C1 segment of cervical spinal cord (tissue), 14 donors: ENCODE measurements at places on chromosomes 1 and 21.

- DNase-seq: no peak
Measured at GRCh38 chr1:12057382-12057781, 5.7 kb upstream of the TNFRSF8 start.

GRCh38 chr1:115757856-115758255 is 10.7 kb downstream of the CASQ2 start:
- no peak for DNase-seq

GRCh38 chr21:25734654-25734903 is 125 bp downstream of the ATP5PF start:
- no peak for DNase-seq

- no peak for DNase-seq
Measured at GRCh38 chr21:17432732-17433057, 80.1 kb upstream of the CXADR start.

DNA sequence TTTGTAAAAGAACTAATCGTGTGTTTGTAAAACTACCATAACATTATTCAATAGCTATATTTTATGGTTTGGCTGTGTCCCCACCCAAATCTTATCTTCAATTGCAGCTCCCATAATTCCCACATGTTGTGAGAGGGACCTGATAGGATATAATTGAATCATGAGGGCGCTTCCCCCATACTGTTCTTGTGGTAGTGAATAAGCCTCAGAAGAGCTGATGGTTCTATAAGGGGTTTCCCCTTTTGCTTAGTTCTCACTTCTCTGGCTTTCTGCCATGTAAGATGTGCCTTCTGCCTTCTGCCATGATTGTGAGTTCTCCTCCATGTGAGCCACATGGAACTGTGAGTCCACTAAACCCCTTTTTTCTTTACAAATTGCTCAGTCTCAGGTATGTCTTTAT is 1372.3 kb downstream of the AMY1C start:
- no peak for DNase-seq

- DNase-seq: no peak
Measured at GRCh38 chr1:230966358-230966873, 12.2 kb downstream of the TTC13 start.

- DNase-seq: peak; percentile 17
Measured at GRCh38 chr1:172394141-172394751, 26.2 kb upstream of the C1orf105 start.

DNA sequence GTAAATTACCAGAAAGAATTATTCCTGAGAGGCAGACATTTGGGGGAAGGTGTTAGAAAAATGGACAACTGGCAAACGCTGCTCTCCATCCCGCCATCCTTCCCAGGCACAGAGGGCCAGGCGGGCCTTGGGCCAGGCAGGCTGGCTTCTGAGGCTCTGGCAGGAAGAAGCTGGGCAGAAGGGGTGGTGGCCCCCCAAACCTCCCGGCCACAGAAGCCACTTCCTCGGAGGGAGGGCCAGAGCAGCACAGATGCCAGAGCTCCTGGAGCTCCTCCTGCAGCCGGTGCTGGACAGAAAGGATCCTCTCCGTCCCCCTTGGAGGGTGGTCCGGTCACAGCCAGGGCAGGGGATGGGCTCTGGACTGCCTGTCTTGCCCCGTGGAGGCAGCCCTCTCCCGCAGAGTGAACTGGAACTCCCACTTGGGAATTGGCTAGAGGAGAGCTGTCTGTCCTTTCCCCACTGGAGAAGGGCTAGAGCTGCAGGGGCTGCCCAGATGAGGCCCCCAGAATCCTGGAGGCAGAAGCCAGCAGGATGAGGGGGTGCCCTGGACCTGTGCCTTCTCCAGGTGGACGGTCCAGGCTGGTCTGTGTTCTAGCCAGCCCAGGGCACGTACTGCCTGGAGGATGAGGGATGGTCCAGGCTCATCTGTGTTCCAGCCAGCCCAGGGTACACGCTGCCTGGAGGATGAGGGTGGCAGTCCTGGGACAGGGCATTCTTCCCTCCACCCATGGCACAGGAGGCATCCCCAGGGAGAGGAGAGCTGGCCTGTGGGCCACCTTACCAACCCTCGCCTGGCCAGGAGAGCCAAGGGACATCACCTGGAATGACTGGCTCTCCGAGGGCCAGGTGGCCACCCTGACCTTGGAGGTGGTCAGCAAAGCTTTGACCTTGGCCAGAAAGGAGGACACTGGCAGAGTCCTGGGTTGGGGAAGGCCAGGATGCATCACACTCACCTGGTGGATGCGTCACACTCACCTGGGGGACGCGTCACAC is 47.4 kb upstream of the ACTRT2 start:
- DNase-seq: no peak

DNA sequence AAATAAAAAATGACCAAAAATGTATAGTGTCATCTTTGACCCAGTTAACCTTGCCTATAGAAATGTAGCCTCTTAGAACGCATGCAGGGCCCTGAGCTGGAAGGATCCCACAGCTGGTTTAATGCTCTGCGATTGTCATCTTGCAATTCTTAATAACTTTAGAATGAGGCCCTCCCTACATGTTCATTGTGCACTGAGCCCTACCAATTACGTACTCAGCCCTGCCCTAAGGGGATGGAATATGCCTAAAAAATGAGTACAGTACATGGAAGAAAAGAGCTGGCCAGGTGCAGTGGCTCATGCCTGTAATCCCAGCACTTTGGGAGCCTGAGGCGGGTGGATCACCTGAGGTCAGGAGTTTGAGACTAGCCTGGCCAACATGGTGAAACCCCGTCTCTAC is 57.8 kb upstream of the BCAR3 start:
- no peak for DNase-seq

GRCh38 chr1:178126261-178126660 is 32.4 kb downstream of the RASAL2 start:
- no peak for DNase-seq

GRCh38 chr1:74323937-74324473 is 88.8 kb downstream of the TNNI3K start:
- no peak for DNase-seq

DNA sequence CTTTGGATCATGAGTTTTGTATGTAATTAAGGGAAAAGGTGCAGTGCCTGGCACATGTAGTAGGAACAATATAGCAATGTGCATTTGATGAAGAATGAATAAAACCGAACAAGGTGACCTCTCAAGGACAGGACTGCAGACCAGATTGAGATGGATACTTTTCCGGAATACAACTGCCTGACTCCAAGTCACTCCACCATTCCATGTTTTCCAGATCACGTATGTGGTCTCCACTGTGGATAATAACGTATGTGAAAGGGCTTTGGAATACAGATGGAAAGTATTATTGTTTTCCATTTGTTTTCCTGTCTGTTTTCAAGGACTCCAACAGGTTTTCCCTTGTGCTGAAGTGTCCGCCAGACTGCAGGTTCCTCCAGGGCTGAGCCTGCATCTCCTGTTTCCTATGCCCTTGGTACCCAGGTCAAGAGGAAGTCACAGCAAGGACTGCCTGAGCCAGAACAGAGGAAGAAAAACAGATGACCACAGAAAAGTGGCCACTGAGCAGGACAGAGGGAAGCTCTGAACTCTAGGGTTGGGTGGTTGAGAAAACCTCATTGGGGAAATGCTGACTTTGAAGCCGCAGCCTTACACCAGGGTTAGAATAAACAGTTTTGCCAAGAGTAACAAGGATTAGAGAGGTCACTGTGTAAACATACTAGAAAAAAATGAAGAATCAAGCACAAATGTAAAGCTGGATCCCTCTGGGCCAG is 4.0 kb downstream of the CFAP45 start:
- no peak for DNase-seq

DNA sequence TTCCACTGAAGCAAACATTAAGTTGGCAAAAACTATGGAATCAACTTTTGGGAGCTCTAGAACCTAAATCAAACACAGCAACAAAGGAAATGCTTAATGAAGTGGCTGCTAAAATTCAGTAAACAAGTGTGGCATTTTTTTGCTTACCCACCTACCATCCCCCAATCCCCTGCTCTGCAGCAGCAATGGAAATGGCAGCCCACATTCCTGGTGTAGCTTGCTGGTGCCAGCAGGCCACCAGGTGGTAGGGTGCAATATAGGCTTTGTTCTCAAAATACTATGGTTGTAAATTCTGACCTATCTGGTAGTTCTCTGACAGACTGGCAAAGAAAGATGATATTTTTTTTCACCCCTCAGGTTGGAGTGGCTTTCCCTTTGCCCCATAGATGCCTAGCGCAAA is 42.8 kb downstream of the SHCBP1L start:
- no peak for DNase-seq

DNA sequence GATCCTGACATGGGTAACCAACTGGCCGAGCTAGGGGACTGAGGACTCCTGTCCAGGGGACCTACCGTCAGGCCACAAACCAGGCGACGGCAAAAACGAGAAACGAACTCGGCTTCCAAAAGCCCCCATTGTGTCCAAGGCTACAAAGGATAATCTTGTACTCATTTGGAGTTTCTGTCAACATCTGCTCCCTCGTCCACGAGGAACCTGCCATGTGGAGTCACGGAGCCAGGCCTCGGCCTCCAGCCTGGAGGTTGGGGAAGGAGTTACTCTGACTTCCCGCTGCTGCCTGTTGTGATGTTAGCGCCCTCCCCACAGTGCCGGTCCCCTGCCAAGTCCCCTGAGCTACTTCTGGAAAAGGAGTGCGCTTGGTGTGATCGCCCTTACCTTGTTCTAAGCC is 7.3 kb downstream of the KRTAP10-1 start:
- no peak for DNase-seq

DNA sequence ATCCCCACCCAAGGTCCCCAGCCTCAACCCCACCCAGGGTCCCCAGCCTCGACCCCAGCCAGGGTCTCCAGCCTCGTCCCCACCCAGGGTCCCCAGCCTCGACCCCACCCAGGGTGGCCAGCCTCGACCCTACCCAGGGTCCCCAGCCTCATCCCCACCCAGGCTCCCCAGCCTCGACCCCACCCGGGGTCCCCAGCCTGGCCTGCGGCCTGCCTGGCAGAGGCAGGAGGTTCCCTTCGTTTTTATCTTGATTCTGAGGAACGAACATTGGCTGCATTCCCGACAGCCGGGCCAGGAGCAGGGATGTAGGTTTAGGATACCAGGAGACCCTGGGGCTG is 3.4 kb upstream of the PDE9A start:
- no peak for DNase-seq

GRCh38 chr1:45543581-45544417 is 6.8 kb upstream of the AKR1A1 start:
- no peak for DNase-seq

GRCh38 chr1:10737651-10738050 is 58.8 kb downstream of the CASZ1 start:
- no peak for DNase-seq

DNA sequence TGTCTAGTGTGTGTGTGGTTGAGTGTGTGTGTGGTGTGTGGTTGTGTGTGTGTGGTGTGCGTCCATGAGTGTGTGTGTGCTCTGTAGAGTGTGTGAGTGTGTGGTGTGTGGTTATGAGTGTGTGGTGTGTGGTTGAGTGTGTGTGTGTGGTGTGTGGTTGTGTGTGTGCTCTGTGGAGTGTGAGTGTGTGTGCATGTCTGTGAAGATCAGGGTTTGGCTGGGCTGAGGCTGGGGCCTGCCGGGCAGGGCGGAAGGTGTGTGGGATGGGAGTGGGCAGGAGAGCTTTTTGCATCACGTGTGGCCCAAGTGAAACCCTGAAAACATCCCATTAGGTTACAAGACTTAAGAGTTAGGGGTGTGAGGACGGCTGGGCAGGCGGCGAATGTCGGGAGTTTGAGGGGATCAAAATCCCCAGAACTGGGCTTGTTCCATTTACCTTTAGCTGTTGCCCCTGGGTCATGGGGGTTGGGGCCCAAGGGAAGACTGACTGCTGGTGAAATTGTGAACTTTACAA is 2.9 kb upstream of the FCMR start:
- DNase-seq: no peak

DNA sequence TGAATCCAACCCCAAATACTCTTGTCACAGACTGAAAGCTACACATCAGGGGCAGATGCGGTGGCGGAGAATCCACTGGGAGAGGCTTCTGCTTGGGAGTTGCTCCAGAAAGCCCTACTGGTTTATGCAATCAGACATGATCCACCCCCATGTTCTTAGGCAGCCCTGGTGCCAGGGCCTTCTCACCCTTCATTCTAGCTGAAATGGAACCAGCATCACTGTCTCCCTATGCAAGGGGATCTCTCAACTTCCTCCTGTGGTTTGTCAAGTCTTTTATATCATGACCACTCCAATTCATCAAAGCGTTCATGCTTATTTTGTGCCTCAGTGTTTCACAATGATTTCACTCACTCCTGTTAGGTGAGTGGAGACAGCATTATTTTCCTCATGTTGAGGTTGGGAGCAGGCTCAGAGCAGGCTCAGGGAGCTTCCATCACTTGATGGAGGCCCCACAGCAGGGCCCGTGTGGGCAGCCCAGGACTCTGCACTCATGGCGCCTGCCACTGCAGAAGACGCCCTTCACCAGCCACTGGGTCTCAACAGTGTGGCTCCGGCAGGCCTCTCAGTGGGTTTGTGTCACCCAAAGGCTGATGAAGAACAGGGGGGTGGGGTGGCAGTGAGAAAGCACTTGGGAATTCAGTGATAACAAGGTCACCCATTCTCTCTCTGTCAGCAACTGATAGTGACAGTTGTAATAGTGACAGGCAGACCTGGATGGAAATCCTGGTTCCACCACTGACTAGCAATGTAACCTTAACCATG is 67.1 kb downstream of the CD58 start:
- no peak for DNase-seq
